Activated CD4-positive, alpha-beta T cell treated with anti-CD3 and anti-CD28 coated beads, Interleukin-2, amount 50 U/mL, for 16 hours (primary cell): ENCODE measurements at places on chromosomes 1 and 21.

GRCh38 chr1:32316903-32317277 is 19.1 kb downstream of the MARCKSL1 start:
- DNase-seq, result no peak

GRCh38 chr1:12016182-12016581 is 3.1 kb upstream of the MIIP start:
- DNase-seq, result no peak

- no peak for DNase-seq
Measured at GRCh38 chr1:243959998-243960397, 91.1 kb upstream of the ZBTB18 start.

GRCh38 chr21:42503711-42504110 is 7.7 kb upstream of the RSPH1 start:
- DNase-seq, result no peak

GRCh38 chr1:6502000-6502891 is 10.8 kb upstream of the PLEKHG5 start:
- DNase-seq, result no peak

- DNase-seq, result no peak
Measured at GRCh38 chr1:244100704-244101453, 49.8 kb downstream of the ZBTB18 start.

GRCh38 chr1:47684964-47685762 is 247.3 kb downstream of the FOXD2 start:
- DNase-seq, result no peak

- DNase-seq, result peak; percentile 20
Measured at GRCh38 chr21:45209046-45209445, 78.6 kb downstream of the POFUT2 start.

DNA sequence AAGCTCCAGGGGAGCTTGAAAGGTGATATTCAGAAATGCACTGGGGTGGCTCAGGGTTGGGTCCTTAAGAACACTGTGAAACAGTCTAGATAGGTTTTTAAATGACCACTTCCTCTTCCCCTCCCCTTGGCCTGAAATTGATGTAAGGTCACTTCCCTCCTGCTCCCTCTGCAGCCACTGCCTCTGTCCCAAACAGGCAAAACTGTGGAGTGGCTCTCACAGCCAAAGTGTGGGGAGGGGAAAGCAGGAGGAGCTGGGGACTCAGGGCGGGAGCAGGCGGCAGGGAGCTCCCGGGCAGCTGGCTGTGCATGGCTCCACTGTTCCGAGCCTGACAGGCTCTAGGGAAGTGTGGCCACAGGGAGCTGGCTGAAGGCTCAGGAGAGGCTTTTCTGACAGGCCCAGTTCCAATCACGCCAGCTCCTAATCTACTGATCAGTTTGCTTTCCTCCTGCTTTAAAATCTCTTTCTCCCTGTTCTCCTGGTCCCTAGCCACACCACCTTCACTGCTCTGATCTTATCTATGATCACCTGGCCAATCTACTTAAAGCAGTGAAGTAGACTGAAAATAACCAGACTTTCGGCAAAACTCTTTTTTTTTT is 5.1 kb upstream of the CSRP1 start:
- DNase-seq, result no peak

DNA sequence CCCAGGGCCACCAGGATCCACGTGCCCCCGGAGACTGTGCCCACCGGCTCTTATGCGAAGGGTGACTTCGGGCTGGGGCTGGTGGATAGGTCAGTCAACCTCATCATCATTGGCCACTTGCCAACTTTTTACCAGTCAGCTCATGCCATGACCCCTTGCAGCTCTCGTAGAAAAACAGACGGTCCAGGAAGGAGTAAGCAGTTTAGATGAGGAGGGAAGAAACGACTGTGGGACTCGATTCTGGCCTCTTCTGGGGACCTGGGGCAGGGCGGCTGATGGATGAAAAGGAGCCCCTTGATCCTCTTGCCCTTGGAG is 41.0 kb downstream of the UBASH3A start:
- no peak for DNase-seq

GRCh38 chr21:45870851-45871615 is 110.5 kb upstream of the COL6A1 start:
- DNase-seq, result no peak

GRCh38 chr21:45466330-45467220 is 61.6 kb downstream of the COL18A1 start:
- DNase-seq, result no peak

DNA sequence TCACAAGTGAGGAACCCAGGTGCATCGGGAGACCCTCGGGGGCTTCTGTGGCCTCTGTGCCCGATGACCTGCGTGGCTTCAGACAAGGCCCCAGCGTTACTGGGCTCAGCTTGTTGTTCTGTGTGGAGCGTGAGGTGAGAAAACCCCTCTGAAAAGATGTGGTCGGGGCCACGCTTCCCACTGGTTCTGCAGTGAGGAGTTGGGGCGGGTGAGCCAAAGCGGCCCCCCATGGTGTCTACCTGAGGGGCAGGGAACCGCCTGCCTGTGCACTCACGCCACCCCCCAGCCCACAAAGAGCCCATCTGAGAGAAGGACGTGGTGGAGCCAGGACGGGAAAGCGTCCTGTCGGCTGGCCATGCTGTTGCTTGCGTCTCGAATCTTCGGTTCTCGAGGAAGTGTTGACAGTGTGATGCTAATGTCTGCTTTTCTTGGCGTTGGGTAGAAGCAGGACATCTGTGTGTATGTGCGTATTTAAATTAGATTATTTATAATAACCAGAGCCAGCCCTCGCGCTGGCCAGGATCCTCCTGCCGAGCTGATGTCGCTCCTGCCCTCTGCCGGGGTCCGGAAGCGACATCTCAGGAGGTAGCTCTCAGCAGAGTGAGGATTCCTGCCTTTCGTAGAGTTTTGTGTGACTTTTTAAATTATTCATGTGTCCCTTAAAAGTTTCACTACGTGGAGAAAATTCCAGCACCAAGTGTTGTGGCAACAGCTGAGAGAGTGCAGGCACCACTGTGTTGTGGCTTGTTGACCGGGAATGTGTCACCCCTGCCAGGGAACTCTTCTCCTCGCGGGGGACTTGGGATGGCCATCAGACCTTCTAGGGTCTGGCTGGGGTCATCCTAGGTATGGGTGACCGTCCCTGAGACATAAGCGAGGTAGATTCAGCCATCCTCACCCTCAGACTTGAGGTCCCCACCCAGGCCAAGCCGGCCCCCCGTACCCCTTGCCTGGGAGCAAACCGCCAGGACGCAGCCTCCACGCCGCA is 15.3 kb downstream of the TMEM201 start:
- DNase-seq, result no peak

GRCh38 chr21:34582506-34583150 is 32.3 kb downstream of the RCAN1 start:
- peak; percentile 32 for DNase-seq

DNA sequence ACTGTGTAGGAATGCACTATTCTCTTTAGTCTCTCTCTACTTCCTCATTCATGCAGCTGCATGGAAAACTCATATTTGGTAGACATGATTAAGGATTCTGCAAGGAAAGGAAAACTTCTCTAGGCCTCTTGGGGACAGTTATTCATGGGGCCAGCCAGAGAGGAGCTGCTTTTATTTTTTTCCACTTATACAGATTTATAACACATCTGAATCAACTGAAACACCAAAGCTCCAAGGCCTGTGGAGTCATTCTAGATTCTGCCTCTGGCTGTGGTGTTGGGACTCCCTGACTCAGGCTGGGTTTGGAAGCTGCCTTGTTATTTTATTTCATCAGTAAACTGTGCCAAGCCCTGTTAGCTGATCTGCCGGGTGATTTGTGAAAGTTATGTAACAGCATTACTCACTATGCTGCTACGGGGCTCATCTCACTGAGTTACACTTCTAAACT is 83.9 kb upstream of the EDEM3 start:
- DNase-seq, result peak; percentile 11

GRCh38 chr1:212366901-212367300 is 47.8 kb downstream of the PACC1 start:
- no peak for DNase-seq

DNA sequence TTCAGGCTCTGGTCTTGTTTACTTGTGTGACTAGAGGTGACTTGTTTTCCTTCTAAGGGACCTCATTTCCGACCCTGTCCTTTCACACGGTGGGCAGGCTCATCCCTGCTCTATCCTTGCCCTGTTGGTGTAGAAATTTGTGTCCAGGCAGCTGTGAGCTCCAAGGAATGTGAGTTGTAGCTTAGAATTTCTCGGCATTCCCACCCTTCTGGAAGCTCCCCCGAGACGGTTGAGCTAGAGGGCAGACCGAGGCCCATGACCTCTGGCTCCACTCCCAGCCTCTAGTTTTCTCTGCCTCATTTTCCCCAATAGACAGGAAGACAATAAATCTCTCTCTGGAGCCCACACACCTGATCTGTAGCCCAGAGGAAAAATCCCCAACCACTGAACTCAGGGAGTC is 100.9 kb downstream of the NAV1 start:
- no peak for DNase-seq

DNA sequence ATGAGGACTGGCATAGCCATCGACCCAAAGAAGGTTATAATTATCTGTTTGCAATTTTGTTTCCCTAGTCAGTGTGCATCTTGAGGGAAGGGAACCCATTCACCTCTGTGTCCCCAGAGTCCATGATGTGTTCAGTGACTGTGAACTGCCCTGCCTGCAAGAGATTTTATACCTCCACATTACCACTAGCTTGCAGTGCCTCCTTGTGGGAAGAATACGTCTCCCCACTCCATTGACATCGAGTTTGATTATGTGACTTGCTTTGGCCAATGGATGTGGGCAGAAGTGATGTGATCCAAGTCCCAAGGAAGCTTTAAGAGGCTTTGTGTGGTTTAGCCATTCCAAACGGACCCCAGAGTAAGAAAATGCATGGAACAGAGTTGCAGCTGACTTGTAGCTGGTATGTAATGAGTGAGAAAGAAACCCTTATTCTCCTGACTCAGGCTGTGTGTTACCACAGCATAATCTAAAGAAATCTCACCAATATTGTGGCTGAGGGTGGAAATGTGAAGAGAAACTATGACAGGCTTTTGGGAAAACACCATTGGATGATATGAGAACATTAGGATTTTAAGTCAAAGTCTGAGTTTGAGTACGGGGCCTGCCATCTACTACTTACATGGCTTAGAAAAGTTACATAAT is 47.8 kb upstream of the NRDC start:
- peak; percentile 8 for DNase-seq

DNA sequence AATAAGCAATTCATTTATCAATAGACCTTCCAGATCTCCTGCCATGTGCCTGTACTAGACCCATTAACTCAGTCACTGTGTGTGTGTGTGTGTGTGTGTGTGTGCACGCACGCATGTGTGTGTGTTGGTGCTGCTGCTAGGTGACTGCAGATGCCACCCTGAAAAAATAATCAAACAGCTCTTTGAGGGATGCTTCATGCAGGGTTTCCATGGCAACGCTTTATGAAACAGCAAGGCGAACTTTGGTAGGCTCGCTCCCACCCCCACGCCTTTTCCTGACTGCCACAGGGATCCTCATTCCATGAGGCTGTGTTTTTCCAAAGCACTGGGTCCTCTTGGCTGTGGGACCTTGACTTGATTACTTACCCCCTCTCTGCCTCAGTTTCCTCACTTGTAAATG is 94.0 kb downstream of the HMGB4 start:
- no peak for DNase-seq

DNA sequence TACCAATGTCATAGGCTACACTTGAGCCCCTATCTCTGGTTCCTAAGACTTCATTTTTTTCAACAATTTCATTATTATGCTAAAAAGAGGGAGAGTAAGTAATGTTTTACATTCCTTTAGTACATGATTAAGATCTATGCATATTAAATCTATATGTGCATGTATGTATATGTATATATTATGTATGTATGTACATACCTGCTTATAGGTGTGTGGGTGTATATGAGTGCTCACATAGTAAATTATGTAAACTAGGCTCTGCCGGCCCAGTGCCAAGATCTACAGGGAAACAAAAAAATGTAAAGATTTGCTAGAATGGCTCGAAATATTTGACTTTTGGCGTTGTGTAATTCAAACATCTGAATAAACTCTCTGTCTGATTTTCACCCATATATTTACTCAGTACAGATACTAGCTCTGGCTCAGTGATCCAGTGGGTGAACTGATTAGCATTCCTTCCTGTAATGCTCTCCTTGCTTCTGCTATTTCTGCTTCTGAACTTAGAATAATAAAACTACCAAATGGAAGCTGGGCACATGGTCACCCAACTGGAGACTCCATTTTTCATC is 113.1 kb upstream of the FGGY start:
- no peak for DNase-seq

DNA sequence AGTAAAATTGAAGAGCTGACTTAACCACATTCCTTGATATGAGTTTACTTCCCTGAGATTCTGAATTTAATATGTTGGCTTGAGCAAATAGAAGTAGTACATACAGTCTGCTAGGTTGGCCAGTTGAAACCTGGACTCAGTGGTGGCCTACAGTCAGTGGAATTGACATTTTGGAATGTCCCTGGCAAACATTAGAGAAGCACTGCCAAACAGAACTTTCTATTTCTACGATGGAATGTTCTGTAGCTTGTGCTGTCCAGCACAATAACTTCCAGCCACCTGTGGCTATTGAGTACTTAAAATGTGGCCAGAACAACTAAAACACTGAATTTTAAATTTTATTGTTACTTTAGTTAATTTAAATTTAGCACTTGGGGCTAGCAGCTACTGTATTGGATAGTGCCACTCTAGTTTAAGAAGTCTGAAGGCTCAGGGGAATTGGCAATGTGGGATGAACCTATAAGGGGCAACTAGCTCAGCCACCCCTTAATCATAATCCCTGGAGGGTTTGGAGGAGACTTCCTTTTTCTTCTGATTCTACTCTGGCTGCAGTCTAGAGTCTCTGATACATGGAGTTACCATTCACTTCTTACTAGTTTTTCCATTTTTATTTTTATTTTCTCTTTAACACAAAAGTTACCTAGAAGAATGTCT is 10.3 kb upstream of the TEDDM1 start:
- DNase-seq, result no peak

GRCh38 chr1:110011527-110012041 is 22.8 kb upstream of the STRIP1 start:
- peak; percentile 44 for DNase-seq
